ENCODE measurements at places on chromosomes 16 and 17.

GRCh38 chr17:60594734-60595133, 5.3 kb upstream of the PPM1D start:
- no peak for DNase-seq
- H3K36me3 ChIP-seq = no peaks in the 10 kb centered on the region
- no peaks in the 10 kb centered on the region for H3K4me1 ChIP-seq
- no peak overlapping the region for H3K4me3 ChIP-seq
- no peaks in the 10 kb centered on the region for H3K27me3 ChIP-seq
- H3K27ac ChIP-seq = no peak overlapping the region

DNA sequence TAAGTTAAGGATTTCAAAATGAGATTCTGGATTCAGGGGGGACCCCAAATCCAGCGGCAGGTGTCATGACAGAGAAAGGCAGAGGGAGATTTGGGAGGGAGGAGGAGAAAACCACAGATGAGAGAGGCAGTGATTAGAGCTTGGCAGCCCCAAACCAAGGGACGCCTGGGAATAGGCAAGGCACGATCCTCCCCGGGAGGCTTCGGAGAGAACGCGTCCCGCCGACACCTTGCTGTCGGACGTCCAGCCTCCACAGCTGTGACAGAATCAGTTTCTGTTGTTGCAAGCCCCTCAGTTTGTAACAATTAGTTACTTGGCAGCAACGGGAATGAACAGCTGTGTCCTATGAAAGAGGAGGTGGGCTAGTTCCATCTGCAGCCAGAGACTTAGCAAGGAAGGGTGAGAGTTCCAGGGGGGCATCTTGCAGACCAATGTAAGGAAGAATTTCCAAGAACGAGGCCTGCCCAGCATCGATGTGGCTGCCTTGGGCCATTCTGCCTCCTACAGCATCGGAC, 110.7 kb upstream of the SDK2 start:
- no peak for DNase-seq
- H3K36me3 ChIP-seq = no peaks in the 10 kb centered on the region
- H3K27me3 ChIP-seq = no peaks in the 10 kb centered on the region
- H3K4me1 ChIP-seq = no peaks in the 10 kb centered on the region

DNA sequence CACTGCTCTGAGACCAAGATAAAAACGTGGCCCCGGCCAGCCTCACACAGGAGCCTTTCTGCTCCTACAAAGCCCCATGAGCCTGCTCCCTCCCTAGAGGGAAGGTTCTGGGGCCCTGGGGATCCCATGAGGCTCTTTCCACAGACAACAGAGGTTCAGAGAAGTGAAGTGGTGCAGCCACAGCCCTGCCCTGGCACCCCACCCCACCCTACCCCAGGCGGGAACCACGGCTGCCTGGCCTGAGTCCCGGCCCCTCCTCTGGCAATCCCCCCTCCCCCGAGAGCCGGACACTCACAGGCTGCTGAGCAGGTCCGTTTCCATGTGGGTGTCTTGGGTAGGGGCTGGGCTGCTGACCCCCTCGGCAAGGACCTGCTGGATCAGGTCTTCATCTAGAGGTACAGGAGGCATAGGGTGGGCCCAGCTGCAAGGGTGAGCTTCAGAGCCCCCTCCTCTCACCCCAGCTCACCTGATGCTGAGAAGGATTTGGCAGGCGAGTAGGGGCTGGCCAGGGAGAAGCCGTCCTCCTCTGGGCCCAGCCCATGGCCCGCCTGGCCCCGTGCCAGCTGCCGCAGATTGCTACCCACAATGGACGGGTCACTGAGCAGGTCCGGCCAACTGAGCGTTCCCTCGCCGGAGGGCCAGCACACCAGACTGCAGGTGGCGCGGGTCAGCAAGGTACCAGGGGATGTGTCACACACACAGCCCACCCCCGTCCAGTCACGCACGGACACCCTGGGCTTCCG, 38.7 kb downstream of the PKD1 start:
- DNase-seq = no peak
- no peak overlapping the region for H3K4me3 ChIP-seq
- no peak overlapping the region for H3K27ac ChIP-seq
- H3K27me3 ChIP-seq = no peaks in the 10 kb centered on the region
- H3K36me3 ChIP-seq = peaks cover 19% of the 10 kb centered on the region
- peaks cover 7% of the 10 kb centered on the region for H3K4me1 ChIP-seq

DNA sequence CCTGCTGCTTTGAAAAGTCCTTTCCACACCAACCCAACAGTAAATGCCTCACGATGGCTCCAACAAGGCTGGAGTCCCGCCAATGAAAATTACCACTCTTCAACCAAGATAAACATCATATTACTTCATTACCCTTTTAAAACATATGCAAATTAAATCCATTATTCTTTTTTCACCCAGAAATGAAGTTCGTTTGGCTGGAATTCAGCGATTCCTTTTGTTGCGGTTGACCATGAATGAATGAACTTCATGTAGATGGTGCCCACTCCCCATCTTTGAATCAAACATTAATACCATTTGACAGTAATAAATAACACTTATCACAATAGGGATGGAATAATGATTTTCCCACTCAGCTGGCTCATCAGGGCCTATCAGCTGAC, 211.5 kb upstream of the TOX3 start:
- no peak overlapping the region for H3K27ac ChIP-seq
- H3K36me3 ChIP-seq = no peaks in the 10 kb centered on the region
- no peak for DNase-seq
- H3K27me3 ChIP-seq = no peaks in the 10 kb centered on the region
- H3K4me1 ChIP-seq = peaks cover 2% of the 10 kb centered on the region
- H3K4me3 ChIP-seq = no peak overlapping the region

DNA sequence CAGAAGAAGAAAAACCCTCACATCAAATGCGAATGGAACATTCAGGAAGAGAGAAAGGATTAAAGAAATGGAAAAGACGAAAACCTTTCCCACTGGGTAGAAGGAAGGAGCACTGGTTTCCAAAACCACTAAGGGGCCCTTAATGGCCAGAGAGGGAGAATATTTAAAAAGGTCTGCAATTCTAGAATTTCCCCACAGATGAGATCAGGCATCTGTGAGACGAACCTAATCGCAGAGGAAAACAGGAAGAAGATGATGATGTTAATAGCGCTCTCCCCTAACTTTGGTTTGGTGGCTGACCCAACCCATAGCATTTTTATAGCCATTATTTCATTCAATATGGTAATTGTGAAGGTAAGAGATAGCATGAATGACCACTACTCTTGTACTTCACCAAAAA, 32.8 kb downstream of the XYLT1 start:
- H3K4me3 ChIP-seq = no peak overlapping the region
- H3K27ac ChIP-seq = no peak overlapping the region
- peaks cover 2% of the 10 kb centered on the region for H3K4me1 ChIP-seq
- H3K27me3 ChIP-seq = no peaks in the 10 kb centered on the region

DNA sequence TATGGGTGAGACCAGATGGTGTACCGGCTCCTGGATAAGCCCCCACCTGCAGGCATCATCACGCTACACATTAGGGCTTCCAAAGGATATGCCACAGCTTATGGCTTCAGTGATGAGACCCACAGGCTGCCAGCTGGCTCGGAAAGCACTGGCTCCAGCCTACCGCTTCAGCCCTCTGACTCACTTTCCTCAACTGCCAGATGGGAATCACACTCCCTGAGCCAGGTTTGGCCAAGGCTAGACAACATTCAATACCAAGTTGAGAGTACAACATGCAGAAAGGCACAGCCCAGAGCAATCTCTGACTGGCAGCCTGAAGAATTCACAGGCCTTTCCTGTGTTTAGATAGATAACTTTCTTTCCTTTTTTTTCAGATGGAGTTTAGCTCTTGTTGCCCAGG, 10.3 kb downstream of the CENPV start:
- H3K27me3 ChIP-seq = no peaks in the 10 kb centered on the region
- H3K27ac ChIP-seq = no peak overlapping the region
- no peaks in the 10 kb centered on the region for H3K4me1 ChIP-seq
- peaks cover 27% of the 10 kb centered on the region for H3K36me3 ChIP-seq
- no peak for DNase-seq

DNA sequence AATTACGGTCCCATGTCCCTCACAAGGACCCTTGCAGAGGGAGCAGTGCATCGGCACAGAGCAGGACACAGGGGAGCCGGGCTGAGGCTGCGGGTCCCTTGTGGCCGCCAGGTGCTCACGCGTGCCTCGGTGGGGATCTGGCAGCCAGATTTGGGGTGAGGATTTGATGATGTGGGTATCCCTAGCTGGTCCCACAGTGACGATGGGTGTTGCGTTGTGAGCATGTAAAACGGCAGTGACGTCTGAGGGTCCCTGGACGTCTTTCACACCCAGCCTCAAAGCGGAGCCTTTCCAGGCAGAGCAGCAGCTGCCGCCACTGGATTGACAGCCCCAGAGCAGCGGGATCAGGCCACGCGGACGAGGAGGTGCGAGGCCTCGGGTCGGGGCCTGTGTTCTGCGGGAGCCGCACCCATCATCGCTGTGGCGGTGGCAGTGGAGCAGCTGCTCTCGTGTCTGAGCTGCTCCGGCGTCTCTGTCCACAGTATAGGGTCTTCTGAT, 54.6 kb downstream of the WDR45B start:
- H3K36me3 ChIP-seq = peaks cover 85% of the 10 kb centered on the region
- peak overlapping the region; percentile 82 for H3K27ac ChIP-seq
- no peak overlapping the region for H3K4me3 ChIP-seq
- no peak for DNase-seq

DNA sequence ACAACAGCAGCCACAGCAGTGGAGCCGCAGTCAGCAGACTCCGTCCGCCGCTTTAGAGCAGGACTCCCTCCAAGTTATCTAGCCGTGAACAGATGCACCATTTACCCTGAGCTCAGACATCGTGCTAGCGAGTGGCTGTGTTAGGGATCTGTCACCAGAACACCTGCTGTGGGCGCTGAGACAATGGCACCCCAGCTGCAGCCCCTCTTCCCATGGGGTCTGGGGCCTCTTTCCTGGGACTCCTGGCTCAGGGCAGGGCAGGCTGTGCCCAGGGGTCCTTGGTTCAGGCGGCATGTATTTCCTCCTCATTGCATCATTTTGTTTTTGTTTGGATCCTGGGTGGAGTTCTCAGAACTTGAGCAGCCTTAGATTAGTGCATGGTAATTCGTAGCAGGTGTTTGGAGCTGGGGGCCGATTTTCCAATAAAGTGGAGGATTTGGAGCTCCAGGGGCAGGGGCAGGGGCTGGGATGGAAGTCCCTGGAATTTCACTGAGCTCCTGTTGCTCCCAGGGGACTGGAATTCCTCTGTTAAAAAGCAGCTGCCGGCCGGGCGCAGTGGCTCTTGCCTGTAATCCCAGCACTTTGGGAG, 23.4 kb downstream of the NMRAL1 start:
- H3K4me3 ChIP-seq = no peak overlapping the region
- H3K27ac ChIP-seq = no peak overlapping the region
- H3K36me3 ChIP-seq = peaks cover 93% of the 10 kb centered on the region
- no peak for DNase-seq
- no peaks in the 10 kb centered on the region for H3K27me3 ChIP-seq

- no peak for DNase-seq
- H3K27me3 ChIP-seq = no peaks in the 10 kb centered on the region
- no peak overlapping the region for H3K27ac ChIP-seq
These were observed 4.4 kb upstream of the NT5C start for GRCh38 chr17:75135946-75136345.

DNA sequence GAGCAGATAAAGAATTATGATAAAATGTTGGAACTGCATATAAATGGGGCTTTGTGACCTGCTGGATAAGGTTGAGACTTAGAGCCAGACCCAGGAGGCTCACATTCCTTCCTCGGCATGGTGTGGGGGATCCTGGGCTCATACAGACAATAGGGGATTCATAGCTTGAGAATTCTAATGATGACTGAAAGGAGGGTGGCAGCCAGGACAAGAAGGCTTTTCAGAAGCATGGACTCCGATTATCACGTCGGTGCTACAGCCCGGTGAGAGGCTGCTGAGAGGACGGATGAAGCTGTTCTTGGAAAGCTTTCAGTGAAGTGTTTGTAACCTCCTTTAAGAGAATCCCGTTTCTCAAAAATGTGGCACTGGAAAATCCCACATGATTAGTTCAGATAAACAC, 167.2 kb downstream of the ANKFN1 start:
- peak overlapping the region; percentile 93 for H3K27ac ChIP-seq
- H3K27me3 ChIP-seq = peaks cover 3% of the 10 kb centered on the region
- DNase-seq = peak; percentile 58
- no peak overlapping the region for H3K4me3 ChIP-seq
- peaks cover 12% of the 10 kb centered on the region for H3K4me1 ChIP-seq
- no peaks in the 10 kb centered on the region for H3K36me3 ChIP-seq

DNA sequence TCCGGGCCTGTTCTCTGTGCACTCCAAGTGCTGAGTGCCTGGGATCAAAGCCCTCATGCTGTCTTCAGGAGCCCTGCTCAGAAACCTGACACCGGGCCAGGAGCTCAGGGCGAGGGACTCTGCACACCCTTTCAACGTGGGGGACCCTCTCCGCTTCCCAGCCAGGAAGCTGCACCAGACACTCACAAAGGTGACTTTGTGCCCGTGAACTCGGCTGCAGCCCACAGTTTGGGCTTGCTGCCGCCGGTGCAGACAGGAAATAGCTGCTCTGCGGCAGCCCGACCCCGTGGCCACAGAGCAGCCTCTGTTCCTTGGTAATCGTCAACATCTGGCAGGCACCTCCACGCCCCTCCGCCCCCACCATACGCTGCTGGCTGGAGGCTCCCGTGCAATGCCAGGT, 93.4 kb upstream of the METRNL start:
- peaks cover 7% of the 10 kb centered on the region for H3K4me1 ChIP-seq
- no peaks in the 10 kb centered on the region for H3K27me3 ChIP-seq
- H3K4me3 ChIP-seq = no peak overlapping the region
- H3K36me3 ChIP-seq = no peaks in the 10 kb centered on the region

GRCh38 chr16:87196231-87196630, 121.0 kb downstream of the C16orf95 start:
- no peak for DNase-seq
- no peaks in the 10 kb centered on the region for H3K27me3 ChIP-seq
- no peak overlapping the region for H3K27ac ChIP-seq
- peaks cover 2% of the 10 kb centered on the region for H3K4me1 ChIP-seq
- no peak overlapping the region for H3K4me3 ChIP-seq
- H3K36me3 ChIP-seq = no peaks in the 10 kb centered on the region

DNA sequence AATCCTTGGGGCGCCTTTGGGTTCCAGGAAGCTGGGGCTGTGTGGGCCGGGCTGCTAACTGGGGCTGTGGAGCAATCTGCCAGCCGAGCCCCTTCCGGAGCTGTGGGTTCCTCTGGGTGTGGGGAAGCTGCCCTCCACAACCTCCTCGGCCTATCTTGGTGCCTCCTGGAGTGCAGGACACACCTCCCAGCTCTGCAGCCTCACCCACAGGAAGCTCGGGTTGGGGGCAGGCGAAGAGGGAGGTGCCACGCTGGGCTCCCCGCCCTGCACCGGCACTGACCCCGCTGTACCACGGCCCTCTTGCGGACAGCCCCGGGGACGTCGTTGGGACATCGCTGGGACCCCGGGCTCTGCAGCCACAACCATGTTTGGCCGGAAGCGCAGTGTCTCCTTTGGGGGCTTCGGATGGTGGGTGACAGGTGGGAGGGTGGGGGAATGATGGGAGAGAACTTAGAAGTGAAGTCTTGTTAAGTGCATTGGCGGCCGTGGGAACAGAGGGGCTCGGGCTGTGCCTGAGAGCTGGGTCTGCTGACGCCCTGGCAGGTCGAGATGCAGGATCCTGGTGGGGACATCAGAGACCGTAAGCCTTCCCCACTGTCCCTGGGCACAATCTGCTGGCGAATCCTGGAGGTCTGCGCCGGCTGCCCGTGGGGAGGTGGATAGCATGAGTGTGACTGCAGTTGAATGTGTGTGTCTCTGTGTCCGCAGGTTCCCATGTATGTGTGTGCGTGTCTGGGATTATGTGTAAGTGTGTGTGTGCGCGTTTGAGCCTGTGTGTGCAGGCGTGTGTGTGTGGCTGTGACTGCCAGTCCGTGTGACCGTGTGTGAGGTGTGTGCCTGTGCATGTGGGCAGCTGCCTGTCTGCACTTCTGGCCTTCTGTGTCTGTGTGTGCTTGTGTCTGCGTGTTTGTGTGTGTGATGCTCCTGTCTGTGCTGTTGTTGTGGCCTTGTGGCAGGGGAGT, at the start of gene RAP1GAP2:
TSS of gene RAP1GAP2 (plus strand) at position 275 of the 962 bp plus-strand sequence. CDS start at position 365, 90 bp downstream.
- peak within 1 kb of the TSS; percentile 7 for H3K4me3 ChIP-seq
- peaks cover 11% of the 10 kb centered on the region for H3K4me1 ChIP-seq
- no peak within 1 kb of the TSS for H3K27ac ChIP-seq
